Stimulated activated naive CD4-positive, alpha-beta T cell treated with Interleukin-2 at 50 U/mL for 16 hours (primary cell): ENCODE measurements at places on chromosomes 4 and X.
A peak's percentile ranks its signal among the peaks of the same experiment; 100 is the strongest.

GRCh38 chr4:113442826-113443225 is 318.7 kb downstream of the CAMK2D start:
- no peak for DNase-seq

- no peak for DNase-seq
Observed at GRCh38 chr4:75995727-75996126, 5.0 kb upstream of the SDAD1 start.

DNA sequence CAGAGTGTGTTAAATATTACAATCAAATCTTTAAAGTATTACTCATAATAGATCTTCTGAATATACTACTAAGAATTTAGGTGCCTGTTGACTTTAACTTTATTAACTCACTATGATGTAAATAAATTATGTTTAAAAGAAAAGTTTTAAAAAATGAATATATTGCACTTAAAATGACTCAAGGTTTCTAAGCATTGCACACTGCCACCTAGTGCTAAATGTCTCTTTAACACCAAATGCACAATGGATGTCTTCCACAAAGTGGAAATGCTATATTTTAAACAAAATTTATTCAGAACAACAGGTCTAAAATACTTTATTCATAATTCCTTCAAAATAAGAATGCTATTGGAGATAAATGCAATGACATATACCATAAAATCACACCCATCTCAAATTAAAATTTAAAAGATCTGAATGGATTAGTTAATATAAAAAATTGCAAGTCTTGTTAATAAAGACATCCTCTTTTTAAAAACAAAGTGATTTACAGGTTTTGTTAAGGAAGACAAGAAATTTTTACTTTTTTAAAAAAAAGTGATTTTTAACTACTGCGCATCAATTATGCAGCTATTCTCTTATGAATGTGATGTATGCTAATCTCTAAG is 5.5 kb downstream of the INPP4B start:
- no peak for DNase-seq

DNA sequence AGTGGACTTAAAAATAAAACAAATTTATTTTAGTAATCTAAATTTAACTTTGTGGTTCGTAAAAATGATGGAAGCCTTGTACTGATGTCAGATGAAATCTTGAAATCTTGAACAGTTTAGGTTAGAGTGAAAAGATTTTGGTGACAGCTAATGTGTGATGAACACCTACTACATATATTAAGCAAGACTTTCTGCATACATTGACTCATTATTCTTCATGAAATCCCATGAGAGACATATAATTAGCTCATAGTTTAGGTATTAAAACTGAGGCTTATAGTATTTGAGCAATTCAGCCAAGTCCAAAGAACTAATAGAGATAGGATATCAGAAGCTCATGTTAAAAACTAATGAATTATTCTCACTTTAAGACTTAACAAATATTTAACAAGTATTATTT is 66.9 kb upstream of the PCDH7 start:
- no peak for DNase-seq

GRCh38 chrX:79330022-79330421 is 37.1 kb downstream of the ITM2A start:
- no peak for DNase-seq

DNA sequence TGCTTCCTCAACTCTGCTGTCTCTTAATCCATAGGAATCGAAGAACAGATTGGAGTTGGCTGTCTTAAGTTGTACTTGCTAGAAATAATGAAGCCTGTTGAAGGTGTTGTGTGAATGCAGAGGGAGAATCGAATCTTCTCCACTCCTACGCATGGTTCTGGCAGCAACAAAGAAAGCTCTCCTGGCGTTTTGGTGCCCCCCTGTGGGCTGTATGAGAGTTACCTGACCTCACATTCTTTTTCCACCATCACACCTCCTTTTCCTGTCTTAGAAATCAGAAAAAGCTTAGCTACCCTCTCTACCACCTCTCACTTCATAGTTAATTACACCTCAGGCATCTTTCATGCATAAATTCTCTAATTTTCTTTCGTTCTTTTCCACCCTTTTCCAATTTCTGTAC is 16.3 kb downstream of the KLF8 start:
- peak; percentile 48 for DNase-seq

DNA sequence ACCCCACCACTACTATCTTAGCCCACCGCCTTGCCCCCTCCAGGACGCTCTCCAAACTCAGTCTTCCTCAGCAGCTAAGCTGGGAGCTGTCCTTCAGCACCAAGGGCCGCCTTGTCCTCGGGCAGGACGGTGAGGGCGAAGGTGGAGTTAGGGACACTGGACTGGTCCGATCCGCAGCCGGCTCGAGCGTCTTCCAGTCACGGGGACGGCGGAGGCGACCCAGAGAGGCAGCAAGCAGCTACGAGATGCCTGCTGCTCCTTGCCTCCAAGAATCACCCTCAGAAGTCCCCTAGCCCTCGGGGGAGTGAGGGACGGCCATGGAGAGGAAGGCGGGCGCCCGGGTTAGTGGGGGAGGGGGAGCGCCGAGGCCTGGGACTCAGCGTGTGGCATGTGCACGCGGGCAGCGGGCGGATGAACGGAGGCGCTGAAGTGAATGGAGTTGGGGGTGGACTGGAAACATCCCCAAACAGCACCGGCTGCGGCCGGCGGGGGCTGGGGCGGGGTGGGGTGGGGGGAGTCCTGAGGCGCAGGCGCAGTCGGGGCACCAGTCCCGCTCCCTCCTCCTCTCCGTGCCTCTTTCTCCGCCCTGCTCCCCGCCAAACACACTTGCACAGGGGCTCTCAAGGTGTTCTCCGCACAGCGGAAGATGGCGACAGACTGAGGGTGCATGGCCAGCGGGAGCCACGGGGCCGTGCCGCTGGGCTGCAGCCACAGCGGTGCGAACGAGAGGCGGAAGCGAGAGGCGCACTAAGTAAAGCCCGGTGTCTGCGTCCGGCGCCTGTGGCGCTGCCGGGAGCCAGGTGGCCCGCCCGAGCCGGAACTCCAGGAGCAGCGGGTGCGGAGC is at the start of gene NALF2:
Gene NALF2 (plus strand): TSS at position 545 of the 844 bp plus-strand sequence. CDS start 957 bp downstream, outside the sequence.
- peak; percentile 20 for DNase-seq

GRCh38 chrX:120790118-120790517 is 85.5 kb downstream of the CT47B1 start:
- no peak for DNase-seq

DNA sequence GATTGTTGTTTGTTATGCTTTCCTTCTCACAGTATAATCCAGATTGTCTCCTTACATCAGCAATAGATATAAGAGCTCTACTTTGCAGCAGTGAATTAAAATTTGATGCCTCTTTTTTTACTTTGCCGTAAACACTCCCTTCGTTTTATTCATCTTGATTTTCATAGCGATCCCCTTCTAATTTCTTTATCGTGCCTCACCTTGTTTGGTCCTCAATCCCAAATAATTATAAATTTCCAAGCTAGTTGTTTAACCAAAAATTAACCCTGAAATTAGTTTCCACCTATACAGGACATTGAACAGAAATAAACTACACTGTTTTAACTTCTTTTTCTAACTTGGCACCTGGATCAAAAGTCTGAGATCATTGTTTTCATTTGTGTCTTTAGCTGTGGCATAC is 35.1 kb upstream of the GRID2 start:
- no peak for DNase-seq

- DNase-seq = no peak
Observed at GRCh38 chr4:95957054-95957453, 117.2 kb downstream of the PDHA2 start.

GRCh38 chrX:105260291-105261043 is 40.0 kb upstream of the TEX13A start:
- DNase-seq = no peak

DNA sequence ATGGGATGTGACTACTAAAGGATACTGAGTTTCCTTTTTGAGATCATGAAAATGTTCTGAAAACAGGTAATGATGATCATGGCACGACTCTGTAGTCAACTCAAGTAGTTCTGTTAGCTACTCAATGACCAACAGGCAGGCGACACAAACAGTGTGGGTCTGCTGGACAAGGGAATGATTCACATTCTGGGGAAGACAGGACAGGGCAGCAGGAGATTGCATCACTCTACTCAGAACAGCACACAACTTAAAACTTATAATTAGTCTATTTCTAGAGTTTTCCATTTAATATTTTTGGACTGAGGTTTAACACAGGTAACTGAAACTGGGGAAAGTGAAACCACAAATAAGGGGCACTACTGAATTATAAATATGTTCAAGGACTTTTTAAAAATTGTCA is 365.2 kb downstream of the PRDM5 start:
- no peak for DNase-seq

DNA sequence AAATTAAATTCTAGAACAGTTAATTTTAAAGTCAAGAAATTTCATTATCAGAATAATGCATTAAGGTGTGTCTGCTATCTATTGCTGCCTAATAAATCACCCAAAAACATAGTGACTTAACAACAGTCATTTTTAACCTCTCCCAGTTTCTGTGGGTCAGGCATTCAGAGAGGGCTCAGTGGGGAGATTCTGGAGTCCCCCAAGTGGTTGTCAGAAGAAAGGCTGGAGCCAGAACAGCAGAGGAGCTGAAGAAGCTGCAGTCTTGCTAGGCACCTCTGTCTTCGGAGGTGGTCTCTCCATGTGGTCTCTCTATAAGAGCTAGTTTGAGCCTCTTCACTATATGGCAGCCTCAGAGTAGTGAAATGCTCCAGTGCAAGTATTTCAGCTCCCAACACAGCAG is 9.3 kb upstream of the HOPX start:
- no peak for DNase-seq

GRCh38 chr4:122898370-122899150 is 23.8 kb downstream of the NUDT6 start:
- no peak for DNase-seq

- DNase-seq = no peak
Observed at GRCh38 chrX:84737471-84737871, 235.2 kb upstream of the HDX start.
